ENCODE measurements at places on chromosomes 16 and 17.

DNA sequence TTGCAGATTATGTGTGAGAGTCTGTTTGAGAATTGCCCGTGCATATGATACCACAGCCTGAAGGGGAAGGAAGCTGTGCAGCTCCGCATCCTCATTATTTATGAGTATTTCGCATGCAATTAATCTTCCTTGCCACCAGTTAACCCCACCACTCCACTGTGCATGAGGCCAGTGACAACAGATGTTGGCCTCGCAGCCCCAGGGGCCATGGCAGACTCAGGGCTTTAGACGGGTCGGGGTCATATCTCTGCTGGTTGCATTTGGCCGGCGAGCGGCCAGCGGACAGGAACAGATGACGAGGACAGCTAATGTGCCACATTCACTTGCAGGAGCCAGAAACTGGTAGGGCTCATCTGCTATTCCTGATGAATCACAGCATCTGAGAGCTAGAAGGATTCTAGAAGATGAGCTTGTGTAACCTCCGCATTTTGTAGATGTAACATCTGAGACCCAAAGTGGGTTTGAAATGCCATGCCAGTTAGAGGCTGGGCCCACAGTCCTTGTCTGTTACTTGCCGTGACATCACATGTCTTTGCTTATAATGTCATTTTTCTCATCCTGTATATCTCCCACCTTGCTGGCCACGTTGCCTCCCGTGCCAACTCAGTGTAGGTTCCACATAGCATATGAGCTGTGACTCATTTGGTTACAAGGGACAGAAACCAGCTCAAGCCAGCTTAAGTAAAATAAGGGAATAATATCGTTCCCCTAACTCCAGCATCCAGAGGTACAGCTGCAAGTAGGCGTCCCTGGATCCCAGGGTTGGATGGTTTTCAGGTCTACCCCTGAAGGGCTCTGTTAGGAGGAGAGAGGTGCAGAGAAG is 137.2 kb downstream of the SNX29 start:
- no peak for DNase-seq

GRCh38 chr17:8288336-8289102 is at the start of gene RANGRF:
Gene RANGRF (plus strand): TSS chr17:8288670. CDS start chr17:8288789, 119 bp downstream.
- DNase-seq: peak; percentile 43

- DNase-seq: no peak
Observed at GRCh38 chr17:74429604-74430384, 2.1 kb upstream of the GPRC5C start.

DNA sequence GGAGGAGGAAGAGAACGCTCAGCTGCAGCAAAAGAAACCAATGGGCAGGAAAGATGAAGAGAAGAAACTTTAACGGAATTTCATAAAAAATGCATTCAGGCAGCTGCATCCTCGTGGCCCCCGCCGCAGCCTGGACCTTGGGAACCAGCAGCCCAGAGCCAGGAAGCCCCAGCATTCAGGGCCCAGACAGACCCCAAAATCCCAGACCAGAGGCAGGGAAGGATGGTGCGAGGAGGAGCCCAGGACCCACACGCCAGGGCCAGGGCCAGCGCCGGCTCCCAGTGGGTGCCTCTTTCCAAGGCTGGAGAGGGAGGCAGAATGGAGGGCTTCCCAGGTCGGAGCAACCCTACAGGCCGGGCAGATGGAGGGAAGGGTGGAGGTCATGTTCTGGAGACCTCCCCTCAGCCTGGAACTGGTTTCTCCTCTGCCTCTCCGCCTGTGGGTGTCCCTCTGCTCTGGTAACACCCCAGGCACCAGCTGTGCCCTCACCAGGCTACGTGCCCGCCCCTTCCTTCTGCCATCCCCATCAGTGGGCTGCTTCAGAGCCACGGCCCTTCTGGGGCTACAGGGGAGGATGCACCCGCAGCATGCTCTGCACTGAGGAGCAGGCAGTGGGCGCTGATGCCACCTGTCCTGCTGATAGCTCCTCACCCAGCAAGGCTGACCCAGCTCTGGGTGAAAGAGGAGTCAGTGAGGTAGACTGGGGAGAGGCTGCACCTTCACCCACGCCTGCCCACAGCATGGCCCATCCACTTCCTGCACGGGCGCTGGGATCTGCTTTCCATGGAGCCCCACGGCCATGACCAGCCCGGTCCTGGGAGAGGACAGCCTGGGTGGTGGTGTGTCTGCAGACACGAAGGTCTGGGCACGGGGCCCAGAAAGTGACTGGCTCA is 1.2 kb upstream of the MIF4GD start:
- no peak for DNase-seq

DNA sequence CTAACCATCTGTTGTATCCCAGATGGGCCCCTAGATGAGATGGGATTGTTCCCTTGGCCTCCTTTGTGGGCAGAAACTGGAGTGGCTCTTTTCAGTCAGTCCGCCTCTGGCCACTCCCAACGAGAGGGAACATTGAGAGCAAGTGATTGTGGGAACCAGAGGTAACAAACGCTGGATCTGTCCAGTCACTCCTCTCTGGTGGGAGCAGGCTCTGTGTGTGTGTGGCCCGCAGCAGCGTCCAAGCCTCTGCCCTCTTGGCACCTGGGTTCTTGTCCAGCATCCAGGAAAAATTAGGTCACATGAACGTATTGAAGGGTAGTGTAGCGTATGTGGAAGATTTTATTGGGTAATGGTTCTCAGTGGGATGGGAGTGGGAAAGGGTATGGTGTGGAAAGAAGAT is 101.9 kb upstream of the COX10 start:
- DNase-seq: no peak

DNA sequence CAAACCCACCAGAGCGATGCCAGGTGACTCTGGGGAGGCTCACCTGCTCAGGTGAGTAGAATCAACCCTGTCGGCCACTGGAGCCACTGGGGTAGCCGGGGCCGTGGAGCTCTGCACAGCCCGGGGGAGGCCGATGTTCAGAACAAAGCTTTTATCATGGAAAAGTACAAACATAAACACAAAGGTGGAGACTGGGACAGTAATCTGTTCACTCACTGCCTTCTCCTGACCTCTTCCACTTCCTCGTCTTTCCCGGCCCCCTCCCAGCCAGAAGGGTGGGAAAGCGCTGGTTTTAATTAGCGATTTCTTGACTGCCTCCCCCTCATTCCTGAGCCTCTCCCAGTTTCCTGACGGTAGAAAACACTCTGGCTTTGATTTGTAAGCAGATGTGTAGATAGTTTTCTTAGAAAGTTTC is 9.8 kb upstream of the TEX19 start:
- DNase-seq: no peak

DNA sequence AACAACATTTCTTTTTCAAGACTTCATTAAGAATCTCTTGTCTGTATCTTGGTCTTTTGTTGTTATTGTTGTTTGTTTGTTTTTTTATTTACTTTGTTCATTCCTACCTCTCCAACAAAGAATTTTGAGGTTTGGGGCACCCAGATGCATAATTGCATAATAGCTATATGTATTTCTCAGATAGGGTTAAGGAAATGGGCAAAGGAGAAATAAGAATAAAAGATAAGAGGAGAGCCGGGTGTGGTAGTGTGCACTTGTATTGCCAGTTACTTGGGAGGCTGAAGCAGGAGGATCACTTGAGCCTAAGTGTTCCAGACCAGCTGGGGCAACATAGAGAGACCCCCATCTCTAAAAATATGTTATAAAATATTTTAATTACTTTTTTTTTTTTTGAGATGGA is 30.5 kb downstream of the CDH1 start:
- DNase-seq: no peak

DNA sequence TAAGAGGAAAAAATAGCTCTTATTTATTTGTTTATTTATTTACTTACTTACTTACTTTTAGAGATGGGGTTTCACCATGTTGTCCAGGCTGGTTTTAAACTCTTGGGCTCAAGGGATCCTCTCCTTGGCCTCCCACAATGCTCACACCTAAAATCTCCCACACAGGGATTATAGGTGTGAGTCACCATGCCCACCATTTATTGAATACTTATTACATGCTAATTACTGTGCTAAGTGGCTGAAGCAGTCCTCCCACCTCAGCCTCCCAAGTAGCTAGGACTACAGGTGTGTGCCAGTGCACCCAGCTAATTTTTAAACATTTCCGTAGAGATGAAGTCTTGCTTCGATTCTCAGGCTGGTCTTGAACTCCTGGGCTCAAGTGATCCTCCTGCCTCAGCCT is 11.0 kb upstream of the ITGB3 start:
- DNase-seq: no peak

- no peak for DNase-seq
Observed at GRCh38 chr16:88008840-88009239, 57.6 kb downstream of the BANP start.

DNA sequence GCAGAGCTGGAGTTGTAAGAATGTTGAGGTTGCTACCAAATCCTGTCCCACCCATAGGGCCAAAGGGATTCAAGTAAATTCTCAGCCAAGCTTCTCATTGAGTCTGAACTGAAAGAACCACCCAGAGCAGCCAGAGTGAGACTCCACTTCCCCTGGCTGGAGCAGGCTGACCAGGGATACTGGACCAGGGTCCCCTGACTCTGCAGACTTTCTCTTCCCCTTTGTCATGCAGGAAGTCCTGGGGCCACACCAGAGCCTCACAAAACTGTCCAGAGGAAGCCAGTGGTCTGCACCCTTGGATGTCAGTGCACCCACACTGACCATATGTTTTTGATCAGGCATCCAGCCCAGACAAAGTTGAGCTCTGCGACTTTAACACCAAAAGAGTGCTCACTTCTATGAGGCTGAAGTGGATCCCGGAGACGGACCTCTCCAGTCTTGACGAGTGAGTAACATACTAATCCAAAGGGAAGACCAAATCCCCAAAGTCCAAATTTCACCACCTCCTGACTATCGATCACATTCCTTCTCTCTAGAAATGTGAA is 4.1 kb downstream of the NXN start:
- no peak for DNase-seq

GRCh38 chr17:27459433-27459832 is 3.2 kb downstream of the KSR1 start:
- no peak for DNase-seq

GRCh38 chr16:30948667-30949649 is at the start of gene ORAI3:
Gene ORAI3 (plus strand): TSS chr16:30949068. CDS start chr16:30949290, 222 bp downstream.
- DNase-seq: no peak

- no peak for DNase-seq
Observed at GRCh38 chr17:77800816-77801215, 157.7 kb upstream of the TNRC6C start.

DNA sequence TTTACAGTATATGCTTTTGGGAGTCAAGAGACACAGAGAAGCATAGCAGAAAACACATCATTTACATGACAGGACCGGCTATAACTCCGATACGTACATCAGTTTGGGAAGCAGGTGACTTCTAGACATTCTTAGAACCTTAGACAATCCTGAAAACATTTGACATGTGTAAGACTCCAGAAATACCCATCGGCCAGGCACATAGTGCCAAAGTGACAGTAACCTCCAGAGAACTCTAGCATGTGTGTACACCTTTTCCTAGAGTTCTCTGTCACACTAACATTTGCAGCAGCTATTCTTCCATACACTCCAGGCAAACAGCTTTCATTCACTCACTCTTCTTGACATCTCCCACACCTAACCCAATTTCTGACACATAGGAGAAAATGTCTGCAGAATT is 3.4 kb upstream of the TAOK1 start:
- DNase-seq: no peak

GRCh38 chr17:18119938-18120337 is 11.4 kb downstream of the MYO15A start:
- no peak for DNase-seq

- DNase-seq: no peak
Observed at GRCh38 chr16:57485091-57485915, 990 bp downstream of the DOK4 start.

- peak; percentile 53 for DNase-seq
Observed at GRCh38 chr16:30075503-30076275, at the start of gene PPP4C. Gene PPP4C (plus strand): TSS chr16:30075994. CDS start chr16:30076378, 384 bp downstream.

- no peak for DNase-seq
Observed at GRCh38 chr17:52536489-52536888, 378.0 kb upstream of the CA10 start.

DNA sequence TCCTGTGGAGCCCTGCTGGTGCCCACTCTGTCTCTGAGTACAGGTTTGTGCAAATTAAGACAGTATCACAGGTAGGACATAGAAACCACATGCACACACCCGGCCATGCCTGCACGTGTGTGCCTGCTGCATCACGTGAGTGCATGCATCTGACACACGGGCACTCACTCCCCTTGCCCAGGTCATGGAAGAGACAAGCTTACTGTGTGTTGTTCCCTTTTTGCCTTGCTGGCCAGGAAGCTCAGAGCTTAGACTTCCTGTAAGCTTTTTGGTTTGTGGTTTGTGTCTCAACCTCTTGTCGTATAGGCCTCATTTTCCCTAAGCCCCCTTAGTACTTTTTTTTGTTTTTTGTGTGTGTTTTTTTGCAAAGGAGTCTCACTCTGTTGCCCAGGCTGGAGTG is 25.0 kb downstream of the ZNF469 start:
- no peak for DNase-seq

- no peak for DNase-seq
Observed at GRCh38 chr16:77048085-77048484, 142.9 kb upstream of the MON1B start.

GRCh38 chr17:74008196-74008595 is 195.3 kb upstream of the RPL38 start:
- no peak for DNase-seq

GRCh38 chr16:70701596-70701995 is 15.7 kb upstream of the MTSS2 start:
- no peak for DNase-seq

- DNase-seq: no peak
Observed at GRCh38 chr16:2212362-2213324, 2.0 kb upstream of the BRICD5 start.

- no peak for DNase-seq
Observed at GRCh38 chr16:67158637-67159600, 790 bp downstream of the TRADD start.

DNA sequence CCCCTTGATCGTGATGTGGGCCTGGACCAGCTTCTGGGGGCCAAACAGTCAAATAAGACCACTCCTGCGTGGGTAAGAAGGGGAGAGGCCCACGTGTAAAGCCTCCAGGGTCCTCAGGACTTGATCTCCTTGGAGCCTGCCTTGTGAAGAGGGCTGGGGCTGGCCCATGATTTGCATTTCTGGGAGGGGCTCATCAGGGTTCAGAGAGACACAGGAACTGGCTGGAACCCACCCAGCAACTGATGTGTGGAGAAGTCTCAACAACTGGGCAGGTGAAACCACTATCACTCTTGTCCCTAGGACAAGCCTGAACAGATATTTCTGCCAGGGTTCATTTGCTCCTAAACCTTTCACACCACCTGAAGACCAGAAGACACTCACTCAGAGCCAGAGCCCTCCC is 214.7 kb downstream of the ZNF423 start:
- DNase-seq: no peak

All from NCI-H1048 (cell line).